Activated CD4-positive, alpha-beta memory T cell treated with anti-CD3 and anti-CD28 coated beads for 36 hours (primary cell): ENCODE measurements at places on chromosomes 7 and 10. TPM values are rescaled to one million over a fixed set of nuclear protein-coding genes. Genes with fewer than 3 reads are reported as not detected.

Gene C10orf67
- total RNA-seq, result 0.31 TPM

Gene SPDYE6
- not detected for total RNA-seq

Gene VPS26A
- 44.6 TPM for total RNA-seq

Gene LDB1
- 48.1 TPM for total RNA-seq

Gene C7orf33
- not detected for total RNA-seq
